ENCODE measurements at places on chromosomes 7 and 10.

GRCh38 chr10:46290101-46290886, 3.5 kb downstream of the ANTXRL start:
- no peak for DNase-seq

GRCh38 chr10:79235765-79236432, 111.4 kb upstream of the PPIF start:
- DNase-seq: no peak

- no peak for DNase-seq
These were observed 412.1 kb downstream of the SH2D4B start for GRCh38 chr10:80949785-80950184.

DNA sequence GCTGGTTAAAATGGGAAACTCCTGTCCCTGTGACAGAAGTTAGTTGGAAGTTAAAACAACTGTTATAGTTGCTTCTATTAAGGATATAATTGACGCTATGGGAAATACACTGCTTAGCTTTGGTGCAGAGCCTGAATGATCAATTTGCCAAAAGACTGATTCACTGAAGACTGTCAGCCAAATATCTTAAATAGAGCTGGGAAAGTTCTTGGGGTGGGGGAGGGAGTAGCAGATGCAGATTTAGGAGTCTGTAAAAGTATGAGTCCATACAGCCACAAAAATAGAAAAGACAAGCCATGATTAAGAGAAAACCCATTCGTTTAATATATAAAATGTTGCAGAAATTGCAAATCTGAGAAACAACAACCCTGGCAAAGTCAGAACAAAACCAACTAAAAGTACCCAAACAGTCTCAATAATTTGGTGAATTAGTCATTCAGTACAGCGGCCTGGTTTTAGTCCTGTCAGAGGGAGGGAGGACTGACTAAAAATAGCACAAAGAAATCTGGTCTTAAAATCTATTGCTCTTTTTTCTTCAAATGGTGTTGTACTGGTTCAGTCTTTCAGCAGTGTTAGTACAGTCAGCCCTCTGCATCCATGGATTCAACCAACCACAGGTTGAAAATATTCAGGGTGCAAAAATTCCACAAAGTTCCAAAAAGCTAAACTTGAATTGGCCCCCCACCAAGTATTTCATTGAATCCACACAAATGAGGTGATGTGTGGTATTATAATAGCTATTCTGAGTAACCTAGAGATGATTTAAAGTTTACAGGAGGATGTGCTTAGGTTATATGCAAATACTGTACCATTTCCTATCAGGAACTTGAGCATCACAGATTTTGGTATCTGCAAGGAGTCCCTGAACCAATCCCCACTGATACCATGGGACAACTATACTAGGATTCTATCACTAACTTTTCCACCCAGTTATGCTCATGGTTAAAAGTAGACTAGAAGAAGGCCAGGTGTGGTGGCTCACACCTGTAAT, 30.0 kb downstream of the STK17A start:
- DNase-seq: no peak

- DNase-seq: no peak
These were observed 24.7 kb upstream of the GRID1 start for GRCh38 chr10:86391236-86391840.

DNA sequence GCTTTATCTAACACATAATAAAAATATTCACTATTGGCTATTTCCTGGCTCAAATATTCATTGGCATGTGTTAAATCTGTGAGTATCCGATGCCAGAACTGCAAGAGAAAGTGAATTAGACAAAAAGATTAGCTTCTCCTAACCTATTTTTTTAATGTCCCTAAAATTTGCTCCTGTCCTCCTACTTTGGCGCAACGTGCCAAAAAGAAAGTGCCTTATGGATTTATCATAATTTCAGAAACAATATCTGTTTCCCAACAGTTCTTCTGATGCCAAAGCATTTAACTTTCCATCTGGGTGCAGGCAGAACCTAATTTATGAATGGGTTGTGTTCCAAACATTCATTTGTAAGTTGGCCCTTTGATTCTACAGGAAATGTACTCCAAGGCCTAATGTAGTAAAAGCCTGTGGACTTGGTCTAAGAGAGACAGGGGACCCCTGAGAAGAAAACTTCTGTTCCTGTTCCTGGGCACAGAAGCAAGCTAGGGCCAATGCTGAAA, 15.4 kb downstream of the PIP4K2A start:
- DNase-seq: no peak

- no peak for DNase-seq
These were observed 268.6 kb upstream of the TCERG1L start for GRCh38 chr10:131580076-131580652.

DNA sequence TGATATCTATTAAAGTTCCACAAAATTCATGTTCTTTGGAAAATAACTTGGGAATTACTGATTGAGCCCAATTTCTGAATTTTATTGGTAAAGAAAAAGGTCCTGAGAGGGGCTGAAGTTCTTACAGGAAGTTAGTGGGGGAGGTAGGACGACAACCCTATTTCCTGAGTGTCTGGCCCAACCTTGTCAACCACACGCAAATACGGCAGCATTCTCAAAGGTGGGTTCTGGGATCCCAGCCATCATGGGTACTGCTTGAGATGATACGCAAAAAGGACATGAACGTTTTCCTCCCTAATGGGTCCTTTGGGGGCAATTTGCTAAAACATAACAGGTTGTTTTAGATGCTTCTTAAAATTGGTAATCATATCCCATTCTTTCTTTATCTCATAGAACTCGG, 2.7 kb upstream of the PDCD4 start:
- peak; percentile 76 for DNase-seq

GRCh38 chr10:69409968-69410367, 6.8 kb downstream of the TACR2 start:
- no peak for DNase-seq

- no peak for DNase-seq
These were observed 682.8 kb upstream of the NRP1 start for GRCh38 chr10:34017281-34017680.

All from CD4-positive, alpha-beta T cell treated with Interleukin-6 for 4 hours (primary cell).